ENCODE measurements at places on chromosomes 12 and 14.

DNA sequence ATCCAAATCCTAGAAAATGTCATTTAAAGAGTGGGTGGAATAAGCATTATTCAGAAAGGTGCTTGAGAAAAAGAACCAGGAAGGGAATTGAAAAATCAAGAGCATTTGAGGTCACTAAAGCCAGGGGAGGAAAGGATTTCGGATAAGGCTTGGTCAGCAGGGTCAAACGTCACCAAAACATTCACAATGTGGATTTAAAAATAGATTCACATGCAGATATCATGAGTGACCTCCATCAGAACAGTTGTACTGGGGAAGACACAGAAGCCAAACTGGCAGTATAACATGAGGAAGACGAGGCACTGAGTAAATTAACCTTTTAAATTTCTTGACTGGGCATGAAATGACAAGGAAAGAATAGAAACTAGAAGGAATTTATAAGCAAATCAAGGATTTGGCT is 175.1 kb upstream of the CCDC196 start:
- DNase-seq: no peak

GRCh38 chr14:95832012-95832411 is 44.6 kb upstream of the TUNAR start:
- no peak for DNase-seq

DNA sequence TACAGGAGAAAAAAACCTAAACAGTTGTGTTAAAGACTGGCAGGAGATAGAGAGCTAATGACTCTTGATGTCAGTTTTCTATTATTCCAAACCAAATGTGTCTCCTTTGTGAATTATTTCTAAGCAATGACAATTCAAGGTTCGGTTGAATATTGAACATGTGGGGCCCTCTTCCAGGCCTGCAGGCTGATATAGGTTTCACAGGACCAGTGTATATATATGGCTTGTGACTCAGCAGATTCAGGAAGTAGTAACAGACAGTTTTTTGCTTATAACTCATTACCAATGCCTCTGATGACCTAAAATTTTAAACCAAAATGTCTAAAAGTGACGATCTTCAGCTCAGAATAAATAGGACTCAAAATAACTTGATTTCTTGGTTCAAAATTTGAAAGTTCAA is 33.7 kb upstream of the NPAS3 start:
- DNase-seq: no peak

DNA sequence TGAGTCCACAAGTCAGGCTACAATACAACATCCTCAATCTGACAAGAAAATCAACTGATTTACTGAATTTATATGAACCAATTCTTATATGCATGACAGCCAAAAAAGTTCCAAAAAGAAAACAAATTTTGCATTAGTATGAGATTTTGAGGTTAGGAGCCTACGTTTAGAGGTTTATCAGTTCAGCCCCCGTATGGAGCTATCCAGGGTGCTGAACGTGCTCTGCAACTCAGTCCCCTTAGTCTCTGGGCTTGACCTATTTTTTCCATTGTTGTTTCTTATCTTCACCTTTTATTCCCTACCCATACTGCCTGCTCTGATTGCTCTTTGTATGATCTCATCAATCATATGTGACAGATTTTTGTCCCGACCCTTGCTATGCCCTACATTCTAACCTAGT is 693.0 kb downstream of the NRXN3 start:
- DNase-seq: peak; percentile 44

GRCh38 chr12:12209043-12209442 is 57.8 kb downstream of the LRP6 start:
- no peak for DNase-seq

DNA sequence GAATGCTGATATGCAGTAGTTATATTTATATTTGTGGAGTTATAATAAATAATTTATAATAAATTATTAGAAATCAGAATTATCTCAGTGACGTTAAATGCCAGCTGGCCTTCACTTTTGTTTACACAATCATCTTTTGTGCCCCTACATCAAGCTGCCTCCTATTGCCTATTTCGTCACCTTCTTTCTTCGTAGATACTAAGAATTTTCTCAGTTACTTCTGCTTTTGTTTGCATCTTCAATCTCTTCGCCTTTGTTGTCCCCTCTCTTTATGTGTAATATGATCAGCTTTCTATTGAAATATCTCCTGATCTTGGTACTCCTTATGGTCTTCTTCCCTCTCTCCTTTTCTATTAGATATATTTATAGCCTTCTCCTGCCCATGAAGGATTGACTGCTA is 197.0 kb downstream of the ERC1 start:
- no peak for DNase-seq

- DNase-seq: no peak
These were observed 31.7 kb upstream of the ANO2 start for GRCh38 chr12:5976711-5977110.

- no peak for DNase-seq
These were observed 2.0 kb upstream of the MAP1LC3B2 start for GRCh38 chr12:116556964-116557698.

DNA sequence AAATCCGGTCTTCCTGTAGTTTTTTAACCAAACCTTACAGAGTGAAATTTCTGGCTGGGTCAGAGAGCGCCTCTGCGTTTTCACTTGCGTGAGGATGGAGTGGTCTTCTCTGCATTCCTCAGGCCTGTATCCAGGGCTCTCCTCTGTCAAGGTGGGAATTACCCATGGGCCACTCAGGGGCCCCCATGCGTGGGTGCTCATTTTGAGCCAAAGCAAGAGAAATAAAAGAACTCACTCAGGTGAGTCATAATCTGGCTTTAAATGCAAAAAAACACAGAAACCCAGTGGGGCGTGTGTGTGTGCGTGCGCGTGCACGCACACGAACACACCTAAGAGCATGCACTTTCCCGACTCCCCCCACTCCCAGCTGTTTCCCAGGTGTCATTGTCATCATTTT is 104.0 kb upstream of the PWP1 start:
- DNase-seq: no peak

- no peak for DNase-seq
These were observed 10.1 kb downstream of the SLC25A29 start for GRCh38 chr14:100296106-100296651.

- DNase-seq: no peak
These were observed 6.3 kb downstream of the PCK2 start for GRCh38 chr14:24100197-24100981.

DNA sequence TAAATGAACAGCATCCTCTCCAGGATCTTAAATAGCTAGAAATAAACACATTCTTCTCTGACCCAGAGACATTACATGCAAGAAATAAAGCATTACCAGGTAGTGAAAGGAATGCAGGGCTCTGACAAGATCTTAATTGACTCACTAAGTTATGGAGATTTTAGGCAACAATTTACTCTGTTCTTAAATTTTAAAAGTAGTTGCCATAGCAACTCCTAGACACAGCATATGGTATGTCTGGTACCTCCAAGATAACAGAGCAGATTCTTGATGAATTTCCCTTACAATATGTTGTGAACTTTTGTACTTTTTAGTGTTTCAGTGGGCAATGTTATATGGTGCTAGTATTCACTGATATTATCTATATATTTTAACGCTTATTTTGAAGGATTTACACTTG is 76.7 kb upstream of the G2E3 start:
- no peak for DNase-seq

- no peak for DNase-seq
These were observed 368.6 kb upstream of the CCDC196 start for GRCh38 chr14:66117600-66117999.

DNA sequence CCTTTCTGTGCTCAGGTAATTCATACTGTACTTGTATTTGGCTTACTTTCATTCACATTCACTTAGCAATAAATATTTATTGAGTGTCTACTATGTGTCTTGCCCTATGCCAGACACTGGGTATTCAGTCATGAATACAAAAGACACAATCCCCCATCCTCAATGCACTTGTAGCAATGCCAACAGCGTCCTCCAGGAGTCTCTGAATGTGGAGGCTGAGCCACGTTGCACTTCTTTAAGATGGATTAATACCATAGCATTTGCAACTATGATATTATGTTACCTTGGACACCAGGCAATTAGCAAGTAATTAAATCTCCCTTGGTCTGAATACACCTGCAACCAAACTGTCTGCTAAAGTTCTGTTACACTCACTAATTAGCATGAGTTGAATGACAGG is 58.8 kb downstream of the OTX2 start:
- no peak for DNase-seq

DNA sequence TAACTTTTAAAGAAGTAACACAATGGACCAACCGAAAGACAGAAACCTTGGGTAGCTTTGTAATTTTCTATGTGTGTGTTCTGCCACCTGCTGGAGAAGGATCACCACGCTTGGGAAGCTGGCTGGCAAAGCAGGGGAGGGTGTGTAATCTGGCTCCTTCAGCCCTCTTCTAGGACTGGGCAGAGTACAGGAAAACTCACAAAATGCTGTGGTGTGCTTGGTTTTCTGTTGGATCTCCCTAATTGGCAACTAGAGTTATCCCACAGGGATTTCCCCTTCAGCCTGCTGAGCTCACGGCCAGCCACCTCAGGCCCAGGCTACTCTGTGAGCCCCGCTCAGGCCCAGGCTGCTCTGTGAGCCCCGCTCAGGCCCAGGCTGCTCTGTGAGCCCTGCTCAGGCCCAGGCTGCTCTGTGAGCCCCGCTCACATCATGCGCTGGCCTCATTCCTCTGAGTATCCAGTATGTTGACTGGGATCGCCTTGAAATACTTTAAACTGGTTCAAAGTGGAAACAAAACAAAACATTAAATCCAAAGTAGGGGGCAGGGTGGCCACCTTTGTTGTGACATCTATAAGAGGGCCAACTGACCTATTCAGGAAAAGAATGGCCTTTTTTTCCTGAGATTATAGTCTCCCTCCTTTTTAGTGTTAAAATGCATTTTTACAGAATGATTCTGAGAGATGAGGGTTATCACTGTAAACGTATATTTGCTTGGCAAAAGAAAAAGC is 52.0 kb upstream of the RNU6-8 start:
- DNase-seq: peak; percentile 63

GRCh38 chr12:107320033-107320928 is 226.9 kb upstream of the CRY1 start:
- DNase-seq: no peak

GRCh38 chr12:62258231-62258630 is 2.0 kb upstream of the USP15 start:
- no peak for DNase-seq
